ENCODE measurements at places on chromosomes 5 and 9.
A peak's percentile ranks its signal among the peaks of the same experiment; 100 is the strongest.

- DNase-seq = no peak
Measured at GRCh38 chr5:98773214-98773463, 324 bp upstream of the RGMB start.

DNA sequence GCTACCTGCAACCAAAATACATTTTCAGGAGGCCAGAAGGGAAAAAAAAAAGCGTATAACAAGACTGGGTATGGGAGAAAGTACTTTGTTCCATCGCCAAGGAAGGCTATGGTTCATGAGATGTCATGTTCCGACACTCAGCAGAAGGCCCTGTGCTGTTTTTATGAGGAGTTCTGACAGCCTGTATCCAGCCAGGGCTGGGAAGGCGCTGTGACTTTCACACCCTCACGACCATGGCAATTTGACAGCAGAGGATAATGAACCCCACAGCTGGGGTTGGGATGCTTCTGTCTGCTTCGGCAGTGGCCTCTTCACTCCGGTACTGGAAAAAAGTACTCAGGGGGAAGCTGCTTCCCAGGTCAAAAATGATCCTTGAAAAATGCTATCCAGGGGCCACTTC, 154.4 kb downstream of the PRELID2 start:
- no peak for DNase-seq

- no peak for DNase-seq
Measured at GRCh38 chr9:131658377-131659129, 81.3 kb downstream of the RAPGEF1 start.

GRCh38 chr5:180601591-180602480, 10.5 kb upstream of the SCGB3A1 start:
- DNase-seq = no peak

DNA sequence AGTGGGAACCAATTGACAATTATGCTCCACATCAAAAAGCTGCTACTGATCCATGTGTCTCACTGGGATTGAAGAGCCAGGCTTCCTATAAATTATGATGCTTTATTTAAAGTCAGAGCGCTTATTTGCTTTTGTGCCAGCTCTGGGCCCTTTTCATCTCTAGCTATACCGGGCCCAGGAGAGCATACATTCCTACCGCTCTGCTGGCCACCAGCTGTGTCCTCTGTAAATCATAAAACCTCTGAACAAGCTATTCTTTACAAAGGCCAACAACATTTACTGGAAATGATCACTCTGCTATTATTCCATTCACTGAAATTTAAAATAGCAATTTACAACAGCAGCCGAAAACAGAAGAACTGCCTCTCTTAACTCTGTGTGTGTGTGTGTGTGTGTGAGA, 86.6 kb downstream of the ZNF608 start:
- DNase-seq = no peak

- DNase-seq = no peak
Measured at GRCh38 chr5:111563031-111563822, 50.9 kb upstream of the STARD4 start.

DNA sequence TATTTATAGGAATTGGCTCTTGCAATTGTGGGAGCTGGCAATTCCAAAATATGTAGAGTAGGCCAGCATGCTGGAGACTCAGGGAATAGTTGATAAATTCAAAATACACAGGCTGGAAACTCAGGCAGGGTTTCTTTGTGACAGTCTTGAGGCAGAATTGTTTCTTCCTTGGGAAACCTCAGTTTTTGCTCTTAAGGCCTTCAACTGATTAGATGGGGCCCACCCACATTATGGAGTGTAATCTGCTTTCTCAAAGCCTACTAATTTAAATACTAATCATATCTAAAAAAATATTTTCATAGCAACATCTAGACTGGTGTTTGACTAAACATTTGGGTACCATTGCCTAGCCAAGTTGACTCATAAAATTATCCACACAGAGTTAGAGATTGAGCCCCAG, 27.6 kb downstream of the CWC27 start:
- no peak for DNase-seq

GRCh38 chr9:119091074-119091473, 278.2 kb downstream of the BRINP1 start:
- DNase-seq = no peak

DNA sequence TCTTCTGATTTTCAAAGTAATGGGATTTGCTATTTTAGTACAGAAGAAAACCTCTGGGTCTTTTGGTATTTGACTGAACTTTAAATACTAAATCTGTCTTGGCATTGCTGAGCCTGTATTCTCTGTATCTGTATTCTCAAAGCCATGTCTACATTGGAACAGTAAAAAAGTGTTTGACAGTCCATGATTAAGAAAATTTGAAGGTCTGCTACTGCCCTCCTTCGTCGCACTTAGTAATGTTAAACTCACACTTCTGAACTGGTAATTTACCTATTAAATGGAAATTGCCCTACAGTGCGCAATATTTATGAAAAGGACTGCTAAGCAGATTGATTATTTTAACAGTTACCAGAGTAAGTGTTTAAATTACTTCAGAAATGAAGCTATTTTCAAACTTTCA, 165.7 kb upstream of the SMC2 start:
- DNase-seq = no peak

DNA sequence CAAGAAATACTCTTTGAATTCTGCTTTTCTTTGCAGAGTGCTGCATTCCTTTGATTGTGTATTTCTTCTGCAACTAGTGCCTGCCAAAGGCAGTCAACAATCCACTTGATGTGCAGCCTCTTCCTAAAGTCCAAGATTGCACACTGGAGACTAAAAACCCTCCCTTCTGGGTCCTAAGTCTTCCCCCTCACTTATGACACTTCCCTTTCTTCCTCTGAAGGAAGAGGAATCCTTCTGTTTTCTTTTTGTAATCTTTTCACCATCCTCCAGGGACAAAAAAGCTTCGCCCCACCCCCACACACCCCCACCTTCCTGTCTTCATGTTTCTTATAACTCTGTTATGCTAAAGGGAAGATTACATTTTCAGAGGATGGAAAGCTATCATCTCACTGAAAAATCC, 39.9 kb downstream of the WDR36 start:
- no peak for DNase-seq

DNA sequence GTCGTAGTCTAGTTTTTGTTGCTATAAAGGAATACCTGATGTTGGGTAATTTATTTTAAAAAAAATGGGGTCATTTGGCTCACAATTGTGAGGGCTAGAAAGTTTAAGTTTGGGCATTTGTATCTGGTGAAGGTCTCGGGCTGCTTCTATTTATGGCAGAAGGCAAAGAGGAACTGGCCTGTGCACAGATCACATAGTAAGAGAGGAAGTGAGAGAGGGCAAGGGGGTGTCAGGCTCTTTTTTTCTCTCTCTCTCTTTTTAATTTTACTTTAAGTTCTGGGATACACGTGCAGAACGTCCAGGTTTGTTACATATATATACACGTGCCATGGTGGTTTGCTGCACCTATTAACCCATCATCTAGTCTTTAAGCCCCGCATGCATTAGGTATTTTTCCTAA, 453.3 kb downstream of the DIRAS2 start:
- DNase-seq = no peak

- no peak for DNase-seq
Measured at GRCh38 chr5:178572617-178573016, 17.6 kb downstream of the COL23A1 start.

GRCh38 chr5:170791325-170791954, 7.9 kb downstream of the GABRP start:
- no peak for DNase-seq

DNA sequence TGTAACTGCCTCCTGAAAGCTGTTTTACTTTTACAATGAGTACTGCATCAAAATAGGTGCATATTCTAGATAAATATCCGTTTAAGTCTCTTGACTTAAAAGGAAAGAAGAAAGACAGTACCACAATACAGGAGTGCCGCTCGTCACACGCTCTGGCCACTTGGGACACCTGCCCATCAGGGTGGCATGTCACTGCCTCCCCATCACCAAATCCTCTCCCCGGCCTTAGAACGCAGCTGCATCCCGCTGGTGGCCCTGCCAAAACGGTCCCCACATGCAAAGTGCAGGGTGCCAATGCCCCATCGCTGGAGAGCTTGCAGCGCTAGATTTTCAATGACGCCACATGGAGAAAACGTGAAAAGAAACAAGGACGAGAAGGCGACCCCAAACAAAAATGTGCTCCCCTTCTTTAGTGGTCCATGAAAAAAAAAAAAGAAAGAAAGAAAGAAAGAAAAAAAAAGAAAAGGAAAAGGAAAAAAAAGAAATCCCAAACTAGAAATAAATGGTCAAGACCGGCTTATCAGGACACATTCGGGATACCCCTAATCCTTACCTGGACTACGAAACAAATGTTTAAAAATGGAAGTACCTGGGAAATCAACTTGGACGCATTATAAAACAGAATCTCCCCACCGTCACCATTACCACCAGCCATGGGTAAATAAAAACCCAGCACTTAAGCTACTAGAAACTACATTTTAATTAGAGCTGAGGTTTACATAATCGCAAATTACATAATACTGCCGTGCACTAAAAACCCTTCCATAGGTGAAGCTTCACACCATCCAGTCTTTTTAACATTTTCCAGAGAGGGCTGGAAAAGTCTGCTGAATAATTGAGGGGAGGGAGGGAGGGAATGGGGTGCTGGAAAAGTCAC, 1.0 kb downstream of the ANKH start:
- DNase-seq = peak; percentile 36

- no peak for DNase-seq
Measured at GRCh38 chr5:143898916-143899591, 87.1 kb downstream of the HMHB1 start.

GRCh38 chr5:80152778-80153177, 103.1 kb downstream of the SERINC5 start:
- no peak for DNase-seq

DNA sequence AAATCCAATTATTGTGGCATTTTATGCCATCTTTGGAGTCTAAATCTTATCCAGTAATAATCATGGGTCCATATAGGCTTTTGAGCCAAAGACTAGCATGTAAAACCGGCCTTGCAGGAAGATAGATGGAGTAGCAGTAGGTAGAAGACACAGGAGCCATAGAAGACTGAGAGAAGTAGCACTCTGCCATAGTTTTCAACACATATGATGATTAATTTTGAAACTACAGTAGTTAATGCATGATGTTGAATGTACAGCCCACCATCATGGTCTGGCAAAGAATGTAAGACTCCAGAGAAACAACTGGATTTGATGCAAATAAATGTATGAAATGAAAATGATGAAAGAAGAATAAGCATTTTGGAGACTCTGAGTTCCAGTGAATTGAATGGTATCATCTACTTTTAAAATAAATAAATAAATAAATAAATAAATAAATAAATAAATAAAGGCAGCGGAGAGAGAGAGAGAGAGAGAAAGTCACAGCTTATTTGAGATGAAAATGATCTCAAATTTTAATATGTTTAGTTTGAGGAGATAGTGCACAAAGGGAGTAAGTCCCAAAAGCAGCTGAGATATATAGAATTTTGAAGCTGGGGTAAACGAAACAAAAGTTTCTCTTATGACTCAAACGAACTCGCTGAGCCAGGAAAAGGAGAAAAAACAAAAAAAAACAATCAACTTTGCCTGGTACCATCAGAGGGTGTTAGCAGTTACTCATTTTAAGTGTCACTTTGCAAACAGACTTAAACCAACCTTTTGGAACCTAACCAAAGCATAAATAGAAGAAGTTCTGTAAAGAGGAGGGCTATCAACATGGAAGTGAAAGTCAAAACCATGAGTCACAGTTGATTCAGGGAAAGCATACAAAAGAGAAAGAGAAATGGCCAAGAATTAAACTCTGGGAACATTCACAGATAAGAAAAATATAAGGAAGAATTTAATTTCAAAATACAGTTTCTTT, 388.7 kb downstream of the CETN3 start:
- no peak for DNase-seq

GRCh38 chr5:77777281-77777892, 1.2 kb upstream of the TBCA start:
- DNase-seq = no peak

DNA sequence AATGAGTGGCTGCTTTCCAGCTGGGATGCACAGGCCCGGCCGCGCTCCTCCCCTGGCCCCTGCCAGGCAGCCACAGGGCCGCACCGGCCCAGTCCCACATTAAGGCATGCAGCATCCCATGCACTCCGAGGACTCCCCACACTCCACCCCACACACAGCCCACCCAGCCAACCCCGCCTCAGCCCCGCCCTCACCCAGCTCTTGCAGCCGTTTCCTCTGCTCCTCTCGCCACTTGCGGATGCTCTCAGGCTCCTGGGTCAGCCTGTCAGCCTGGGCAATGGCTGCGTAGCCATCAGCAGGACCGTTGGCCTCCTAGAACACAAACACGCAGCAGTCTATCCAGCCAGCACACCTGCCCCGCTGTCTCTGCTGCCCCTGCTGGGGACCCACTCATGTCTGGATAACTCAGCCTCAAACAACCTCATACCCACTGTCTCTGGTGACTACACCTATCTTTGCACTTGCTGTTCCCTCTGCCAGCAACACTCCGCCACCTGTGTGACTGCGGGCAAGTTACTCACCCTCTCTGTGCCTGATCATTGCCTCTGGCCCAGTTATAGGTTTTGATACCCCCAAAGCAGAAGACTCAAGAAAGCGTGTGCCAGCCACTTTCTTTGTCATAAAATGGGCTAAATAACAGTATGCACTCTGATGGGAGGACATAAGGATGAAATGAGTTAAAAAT, 9.3 kb downstream of the HIGD2A start:
- DNase-seq = no peak

- DNase-seq = no peak
Measured at GRCh38 chr5:109411627-109412026, 1.9 kb upstream of the PJA2 start.

DNA sequence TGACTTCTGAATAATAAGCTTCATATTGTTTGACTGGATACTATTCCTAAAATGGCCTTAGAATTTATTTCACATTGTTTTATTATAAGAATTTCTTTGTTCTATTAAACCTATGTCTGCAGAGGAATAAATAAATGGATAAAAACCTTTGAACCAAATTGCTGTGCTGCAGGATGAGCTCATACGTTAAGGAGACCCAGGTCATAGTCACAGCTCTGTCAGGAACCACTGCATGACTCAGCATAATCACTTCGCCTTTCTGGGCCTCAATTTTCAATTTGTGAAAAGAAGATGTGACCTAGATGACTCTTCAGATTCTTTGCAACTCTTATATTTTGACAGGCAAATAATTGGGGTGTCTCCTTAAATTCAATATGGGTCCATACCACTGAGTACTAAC, 36.7 kb upstream of the HMHB1 start:
- no peak for DNase-seq

DNA sequence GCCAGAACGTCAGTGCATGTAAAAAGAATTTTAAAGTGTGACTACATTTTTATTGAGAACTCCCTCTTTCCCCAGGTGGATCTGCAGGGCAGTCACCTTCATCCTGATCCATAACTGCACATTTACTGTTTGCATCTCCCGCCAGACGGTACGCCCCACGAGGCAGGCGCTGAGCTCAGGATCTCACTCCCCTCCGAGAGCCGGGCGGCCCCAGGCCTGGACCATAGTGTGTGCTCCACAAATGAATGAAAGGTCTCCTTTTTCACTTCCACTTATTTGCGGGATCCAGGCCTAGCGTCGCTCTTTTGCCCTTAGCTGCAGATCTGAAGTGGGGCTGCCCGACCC, 378 bp downstream of the DROSHA start:
- peak; percentile 12 for DNase-seq

All from NCI-H2171 (cell line).